ENCODE measurements at places on chromosomes 2 and 18.
A peak's percentile ranks its signal among the peaks of the same experiment; 100 is the strongest.

DNA sequence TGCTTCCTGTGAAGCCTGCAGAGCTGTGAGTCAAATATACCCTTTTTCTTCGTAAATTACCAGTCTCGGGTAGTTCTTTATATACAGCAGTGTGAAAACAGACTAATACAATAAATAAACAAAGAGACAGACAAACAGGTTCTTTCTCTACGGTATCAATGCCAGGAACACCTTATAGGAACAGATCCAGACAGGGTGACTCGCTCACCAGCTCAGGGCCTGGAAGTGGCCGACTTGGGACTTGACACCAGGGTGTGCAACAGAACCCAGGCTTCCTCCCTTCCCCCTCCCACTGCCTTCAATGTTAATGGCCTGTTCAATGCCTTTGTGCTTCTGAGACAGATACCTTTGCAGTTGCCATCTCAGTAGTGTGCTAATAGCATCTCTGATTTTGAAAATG is 309.5 kb downstream of the ALK start:
- DNase-seq: peak; percentile 82

DNA sequence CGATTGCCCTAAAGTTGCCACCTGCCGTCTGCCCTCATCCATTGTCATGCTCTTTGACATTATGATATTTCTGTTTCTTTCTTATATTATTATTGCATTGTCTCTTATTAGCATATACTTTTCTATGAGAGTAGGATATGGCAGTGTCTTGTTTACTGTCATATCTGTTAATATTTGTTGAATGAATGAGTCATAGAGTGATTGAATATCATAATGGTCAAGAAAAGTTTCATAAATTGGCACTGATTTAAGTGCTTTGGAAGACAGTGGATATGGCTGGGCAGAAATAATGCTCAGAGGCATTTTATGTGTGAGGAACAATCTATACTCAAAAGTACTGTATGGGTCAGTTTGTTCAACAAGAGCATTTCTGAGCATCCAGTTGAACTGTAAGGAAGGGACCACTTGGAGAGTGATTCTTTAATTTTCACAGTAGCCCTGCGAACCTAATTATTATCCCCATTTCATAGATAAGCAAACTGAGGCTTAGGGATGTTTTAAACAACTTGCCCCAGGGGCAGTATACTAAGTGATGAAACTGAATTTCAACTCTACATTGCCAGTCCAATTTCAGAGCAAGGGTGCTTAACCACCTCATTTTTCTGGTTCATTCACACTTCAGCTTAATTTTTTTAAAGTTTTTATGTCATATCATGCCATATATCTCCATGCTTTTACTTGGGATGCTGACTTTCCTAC is 175.5 kb upstream of the FOSL2 start:
- DNase-seq: no peak

DNA sequence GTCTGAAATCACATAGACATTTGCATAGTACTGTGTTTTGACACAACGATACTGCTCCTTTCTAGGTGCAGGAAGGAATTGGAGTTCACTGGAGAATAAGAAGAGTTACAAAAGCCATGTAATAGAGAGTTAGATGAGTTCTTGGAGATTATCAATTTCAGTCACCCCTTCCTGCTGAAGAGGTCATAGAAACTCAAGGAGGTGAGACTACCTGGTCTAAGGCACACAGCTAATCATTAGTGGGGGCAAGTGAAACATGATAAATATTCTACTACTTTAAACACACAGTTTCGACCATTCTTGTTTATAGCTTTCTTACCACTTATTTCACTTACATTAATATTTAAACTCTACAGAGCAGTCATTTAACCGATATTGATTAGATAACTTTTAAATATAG is 286.9 kb upstream of the NXPH2 start:
- no peak for DNase-seq

DNA sequence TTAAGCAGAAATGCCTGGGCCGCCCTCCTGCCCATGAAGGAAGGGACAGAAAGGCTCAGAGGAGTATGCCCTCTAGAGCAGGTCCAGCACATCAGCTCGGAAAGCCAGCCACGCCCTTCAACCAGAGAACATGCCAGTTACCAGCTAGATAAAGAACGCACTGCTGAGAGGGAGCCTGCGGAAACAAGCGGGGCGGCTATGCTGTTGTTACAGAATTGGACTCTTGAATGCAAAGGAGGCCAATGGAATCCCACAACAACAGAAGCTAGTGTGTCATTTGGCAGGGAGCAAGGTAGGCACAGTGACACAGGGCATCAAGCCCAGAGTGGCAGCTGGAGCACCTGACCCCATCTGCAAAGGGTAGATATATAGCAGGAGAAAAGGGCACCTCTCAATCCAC is 242.9 kb upstream of the ID2 start:
- no peak for DNase-seq

DNA sequence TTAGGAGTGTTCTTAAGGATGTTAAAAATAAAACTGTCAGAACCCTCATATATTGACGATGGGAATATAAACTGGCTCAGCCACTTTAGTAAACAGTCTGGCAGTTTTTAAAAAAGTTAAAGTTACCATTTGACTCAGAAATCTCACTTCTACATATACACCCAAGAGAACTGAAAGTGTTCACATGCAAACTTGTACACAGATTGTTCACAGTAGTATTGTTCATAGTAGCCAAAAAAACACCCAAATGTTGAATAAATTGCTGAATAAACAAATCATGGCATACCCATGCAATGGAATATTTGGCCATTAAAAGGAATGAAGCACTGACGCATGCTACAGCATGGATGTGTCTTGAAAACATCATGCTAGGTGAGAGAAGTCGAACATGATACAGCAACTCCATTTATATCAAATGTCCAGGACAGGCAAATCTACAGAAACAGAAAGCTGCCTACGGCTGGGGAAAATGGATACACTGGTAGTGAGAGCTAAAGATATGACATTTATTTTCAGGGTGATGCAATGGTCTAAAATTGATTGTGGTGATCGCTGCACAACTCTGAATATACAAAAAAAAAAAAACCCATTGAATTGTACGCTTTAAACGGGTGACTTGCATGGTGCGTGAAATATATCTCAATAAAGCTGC is 10.1 kb downstream of the RPL31 start:
- DNase-seq: no peak

- DNase-seq: no peak
Measured at GRCh38 chr18:40577239-40577980, 1377.6 kb upstream of the PIK3C3 start.

DNA sequence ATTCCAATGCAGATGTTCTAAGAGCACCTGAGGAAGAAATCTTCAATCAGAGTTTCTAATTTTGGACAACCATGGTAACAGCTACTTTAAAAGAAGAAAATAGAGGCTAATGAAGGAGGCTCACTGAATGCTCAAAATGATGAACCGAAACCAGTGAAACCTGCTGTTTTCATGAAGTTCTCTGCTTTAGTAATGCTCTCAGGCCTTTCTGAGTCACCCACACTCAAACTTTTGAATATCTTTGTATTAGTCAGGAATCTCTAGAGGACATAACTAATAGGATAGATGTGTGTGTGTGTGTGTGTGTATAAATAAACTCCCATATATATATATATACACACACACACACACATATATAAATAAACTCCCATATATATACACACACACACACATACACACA is 76.9 kb upstream of the RIT2 start:
- no peak for DNase-seq

DNA sequence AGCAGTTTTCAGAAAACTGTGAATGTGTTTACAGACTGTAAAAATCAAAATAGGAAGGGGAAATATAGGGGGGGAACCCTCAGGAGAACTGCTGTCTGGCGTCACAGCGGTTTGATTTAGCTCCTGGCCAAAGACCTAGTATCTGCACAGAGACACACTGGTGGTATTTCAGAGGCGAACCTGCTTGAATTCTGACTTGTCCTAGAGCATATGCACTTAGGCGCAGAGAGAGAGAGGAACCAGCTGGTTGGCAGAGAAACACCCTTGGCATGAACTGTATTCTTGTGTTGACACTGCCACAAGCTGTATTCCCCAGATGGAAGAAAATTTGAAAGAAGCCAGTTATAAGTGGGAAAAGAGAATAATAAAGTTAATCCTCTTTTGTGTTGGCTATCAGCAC is 506.5 kb upstream of the NRP2 start:
- DNase-seq: peak; percentile 47

DNA sequence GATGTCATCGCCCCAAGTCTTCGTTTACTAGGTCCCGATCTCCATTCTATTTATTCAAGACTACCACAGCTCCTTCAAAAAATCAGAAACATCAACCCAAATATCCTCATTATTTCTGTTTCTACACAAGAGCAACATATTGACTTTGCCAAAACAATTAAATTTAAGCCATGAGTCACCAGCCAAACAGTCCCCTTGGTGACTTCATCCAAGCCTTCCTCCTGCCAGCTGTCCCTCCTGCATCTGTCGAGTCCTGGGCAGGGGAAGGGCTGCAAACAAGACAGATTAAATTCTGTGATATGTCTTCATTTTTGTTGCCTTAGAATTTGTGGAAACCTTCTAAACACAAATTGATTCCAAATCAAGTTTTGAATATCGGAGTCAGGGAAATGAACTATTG is 110.3 kb downstream of the SP3 start:
- DNase-seq: no peak

GRCh38 chr18:11504962-11505361 is 104.4 kb upstream of the SLC35G4 start:
- DNase-seq: no peak

DNA sequence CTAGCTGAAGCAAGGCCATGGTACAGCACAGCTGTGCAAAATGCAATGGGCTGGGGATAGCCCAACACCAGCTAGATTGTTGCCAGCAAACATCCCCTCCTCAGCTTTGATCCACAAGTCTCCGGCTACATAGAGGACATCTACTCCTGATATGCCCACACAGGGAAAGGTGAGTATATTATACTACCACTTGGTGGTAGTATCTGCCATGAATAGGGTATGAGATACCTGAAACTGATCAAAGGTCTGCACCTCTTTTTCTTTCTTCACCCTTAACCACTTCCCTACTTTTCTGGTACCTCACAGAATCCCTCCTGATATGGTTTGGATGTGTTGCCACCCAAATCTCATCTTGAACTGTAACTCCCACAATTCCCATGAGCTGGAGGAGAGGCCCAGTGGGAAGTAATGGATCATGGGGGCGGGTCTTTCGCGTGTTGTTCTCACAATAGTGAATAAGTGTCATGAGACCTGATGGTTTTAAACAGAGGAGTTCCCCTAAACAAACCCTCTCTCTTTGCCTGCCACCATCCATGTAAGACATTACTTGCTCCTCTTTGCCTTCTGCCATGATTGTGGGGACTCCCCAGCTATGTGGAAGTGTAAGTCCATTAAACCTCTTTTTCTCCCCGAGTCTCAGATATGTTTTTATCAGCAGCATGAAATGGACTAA is 279.6 kb downstream of the TXNL1 start:
- DNase-seq: no peak

GRCh38 chr2:205579335-205579734 is 103.0 kb upstream of the NRP2 start:
- no peak for DNase-seq

GRCh38 chr2:68032702-68033101 is 30.1 kb downstream of the C1D start:
- no peak for DNase-seq

GRCh38 chr2:220969348-220969747 is 602.8 kb downstream of the EPHA4 start:
- no peak for DNase-seq

DNA sequence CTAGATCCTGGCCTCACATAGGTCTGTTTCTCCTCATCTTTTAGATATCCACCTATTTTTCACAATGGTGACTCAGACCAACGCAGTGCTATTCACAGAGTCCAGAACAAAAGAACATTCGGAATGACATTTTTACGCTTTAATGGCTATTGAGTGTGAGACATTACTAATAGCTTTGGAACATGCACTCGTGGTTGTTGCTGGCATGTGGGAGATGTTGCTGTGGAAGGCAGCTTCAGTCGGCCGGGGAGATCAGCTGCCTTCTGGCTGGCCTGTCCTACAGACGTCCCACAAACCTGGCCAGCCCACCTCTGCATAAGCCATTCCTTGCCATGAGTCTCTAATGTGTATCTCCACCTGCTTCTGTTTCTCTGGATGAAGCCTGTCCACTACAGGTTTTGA is 3.4 kb downstream of the MBP start:
- no peak for DNase-seq

DNA sequence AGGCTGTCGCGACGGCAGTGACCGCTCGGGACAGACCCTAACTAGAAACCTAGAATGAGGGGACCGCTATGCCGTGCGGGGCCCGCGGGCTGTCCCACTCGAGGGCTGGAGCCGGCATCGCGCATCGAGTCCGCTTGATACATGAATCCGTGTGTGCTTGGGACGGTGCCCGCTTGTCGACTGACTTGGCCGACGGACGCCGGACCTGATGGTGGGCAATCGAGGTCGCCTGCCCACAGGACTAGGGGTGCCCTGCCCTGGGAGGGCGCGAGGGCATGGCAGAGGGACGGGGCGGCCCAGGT is 749 bp upstream of the PTMA start:
- no peak for DNase-seq

GRCh38 chr2:157032017-157032416 is 225.5 kb upstream of the GALNT5 start:
- no peak for DNase-seq

DNA sequence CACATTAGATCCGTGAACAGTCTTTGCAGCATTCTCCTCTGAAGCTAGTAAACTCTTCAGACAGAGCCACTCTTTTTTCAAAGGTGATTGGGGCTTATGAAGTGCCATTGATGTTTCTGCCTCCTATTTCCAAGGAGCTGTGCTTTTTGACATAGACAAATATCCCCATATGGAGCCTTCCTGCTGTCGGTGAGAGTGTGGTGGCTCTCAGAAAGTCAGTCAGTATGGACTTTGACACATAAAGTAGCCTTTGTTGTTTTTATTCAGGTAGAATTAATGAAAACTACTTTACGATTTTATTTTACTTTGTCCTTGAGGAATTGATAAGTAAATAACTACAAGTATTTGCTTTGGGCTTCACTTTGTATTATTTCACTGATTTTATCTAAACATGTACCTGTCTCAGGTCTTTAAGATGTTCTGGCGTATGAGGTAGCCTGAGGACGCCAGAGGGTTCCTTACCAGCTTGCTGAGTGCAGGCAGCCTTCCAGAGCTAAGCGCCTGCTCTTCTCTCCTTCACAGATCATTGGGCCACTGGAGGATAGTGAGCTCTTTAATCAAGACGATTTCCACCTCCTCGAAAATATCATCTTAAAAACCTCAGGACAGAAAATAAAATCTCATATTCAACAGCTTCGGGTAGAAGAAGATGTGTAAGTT is 69.7 kb downstream of the UGGT1 start:
- DNase-seq: peak; percentile 53

- peak; percentile 66 for DNase-seq
Measured at GRCh38 chr2:191946471-191947182, 99.7 kb upstream of the CAVIN2 start.

DNA sequence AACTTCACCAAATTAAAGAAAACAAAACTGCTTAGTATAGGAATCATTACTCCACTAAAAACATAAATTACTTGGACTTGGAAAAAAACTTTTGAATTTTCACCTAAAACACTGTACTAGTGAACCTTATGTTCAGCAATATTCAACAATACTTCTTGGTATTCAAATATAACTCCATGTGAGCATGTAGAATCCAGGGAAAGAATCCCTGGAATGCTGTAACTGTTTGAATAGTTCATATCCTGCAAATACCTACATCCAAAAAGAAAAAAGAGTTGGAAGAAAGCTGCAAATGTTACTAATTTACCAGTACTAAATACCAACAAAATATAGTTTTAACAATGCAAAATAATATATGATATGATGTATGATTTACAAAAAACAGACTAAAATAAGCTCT is 65.4 kb downstream of the IKZF2 start:
- no peak for DNase-seq

Measured in LNCaP clone FGC (cell line).